ENCODE measurements at places on chromosomes 1 and 21.

DNA sequence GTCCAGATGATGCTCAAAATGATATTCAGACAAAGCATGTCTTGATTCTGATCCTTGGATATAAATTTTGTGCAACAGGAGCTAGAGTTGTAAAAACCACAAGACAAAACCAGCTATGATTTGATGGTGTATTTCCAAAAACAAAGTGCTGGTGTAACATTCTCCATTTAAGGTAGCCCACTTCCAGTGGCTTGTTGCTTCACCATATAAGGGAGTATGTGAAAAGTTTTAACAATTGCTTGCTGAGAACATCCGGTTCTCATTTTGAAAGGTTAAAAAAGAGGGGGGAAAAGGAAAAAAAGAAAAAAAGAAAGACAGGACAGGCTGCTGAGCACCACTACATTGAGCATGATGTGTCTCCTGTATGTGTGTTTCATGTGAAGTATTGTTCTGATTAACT lies 123.6 kb downstream of the MACF1 start:
- DNase-seq: no peak

GRCh38 chr1:33607444-33608005 lies 135.1 kb downstream of the ZSCAN20 start:
- no peak for DNase-seq

DNA sequence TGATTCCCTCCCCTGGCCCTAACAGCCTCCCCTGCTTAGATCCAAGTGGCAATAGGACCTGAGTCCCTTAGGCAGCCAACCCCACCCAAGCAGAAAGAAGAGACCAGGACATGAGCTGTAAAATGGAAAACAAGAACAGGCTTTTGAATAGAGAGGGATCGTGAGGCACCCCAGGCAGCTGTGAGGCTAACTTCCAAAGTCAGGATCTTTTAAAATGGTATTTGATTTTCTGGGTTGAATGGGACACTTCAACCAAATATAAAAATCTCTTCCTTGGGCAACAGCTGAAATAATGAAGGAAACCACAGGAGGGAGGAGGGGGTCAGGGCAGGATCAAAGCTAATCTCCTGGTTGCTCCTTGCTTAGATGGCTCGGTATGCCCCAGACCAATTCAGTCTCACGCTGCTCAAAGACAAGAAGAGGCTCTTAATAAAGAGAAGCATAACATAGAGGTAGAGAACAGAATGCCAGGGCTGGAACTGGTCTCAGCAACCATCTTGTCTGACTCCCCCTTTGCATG lies 28.6 kb upstream of the AVPR1B start:
- DNase-seq: no peak

DNA sequence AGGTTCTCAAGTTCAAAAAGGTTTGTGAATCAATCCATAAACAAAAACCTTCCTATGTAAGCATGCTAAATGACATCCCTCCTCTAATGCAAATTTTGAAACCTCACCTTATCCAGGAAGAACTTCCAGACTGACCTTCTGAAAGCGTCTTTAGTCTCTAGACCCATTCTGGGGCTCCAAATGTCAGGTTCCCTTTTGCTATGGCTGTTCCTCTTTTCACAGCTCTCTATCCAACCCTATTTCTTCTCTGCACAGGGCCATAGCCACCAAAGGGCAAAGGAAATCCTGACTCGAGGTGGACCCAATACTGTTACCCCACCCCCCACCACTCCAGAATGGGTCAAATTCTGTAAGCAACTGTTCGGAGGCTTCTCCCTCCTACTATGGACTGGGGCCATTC lies 3.4 kb downstream of the ATP1A4 start:
- no peak for DNase-seq

- no peak for DNase-seq
Observed at GRCh38 chr1:228349701-228350171, 56.9 kb downstream of the TRIM11 start.

GRCh38 chr1:16718908-16719533 lies 21.3 kb upstream of the RNU1-4 start:
- DNase-seq: no peak

- DNase-seq: no peak
Observed at GRCh38 chr1:164834641-164835040, 275.7 kb downstream of the PBX1 start.

- DNase-seq: no peak
Observed at GRCh38 chr1:96515430-96515829, 206.2 kb upstream of the PTBP2 start.

DNA sequence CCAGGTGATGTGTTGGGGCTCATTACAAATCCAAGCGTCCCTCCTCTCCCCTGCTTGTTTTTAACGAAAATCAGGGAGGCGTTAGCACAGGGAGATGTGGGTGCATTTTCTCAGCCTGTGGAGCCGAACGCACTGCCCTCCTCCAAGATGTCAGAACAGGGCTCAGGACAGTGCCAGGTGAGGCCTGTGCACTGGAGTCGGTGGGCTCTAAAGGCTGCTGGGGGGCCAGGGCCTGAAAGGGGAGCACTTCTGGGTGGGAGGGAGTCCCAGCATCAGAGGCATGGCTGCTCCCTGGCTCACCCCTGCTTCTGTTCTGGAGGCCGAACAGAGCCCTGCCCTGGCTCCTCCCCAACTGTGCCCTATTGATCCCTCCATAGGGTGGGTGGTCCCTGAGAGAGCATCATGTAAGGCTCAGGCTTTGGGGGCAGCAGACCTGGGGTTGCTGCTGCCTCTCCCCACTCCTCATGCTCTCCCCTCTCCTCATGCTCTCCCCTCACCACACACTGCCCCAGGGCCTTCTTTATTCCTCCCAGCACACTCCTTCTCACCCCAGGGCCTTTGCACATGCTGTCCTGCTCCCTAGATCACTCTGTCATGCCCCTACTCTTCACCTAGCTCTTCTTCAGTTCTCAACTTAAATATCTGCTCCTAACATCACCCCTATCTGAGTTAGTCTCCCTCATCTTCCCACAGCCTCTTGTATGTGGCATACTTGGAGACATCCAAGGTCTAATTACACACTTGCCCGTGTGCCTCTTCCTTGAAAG lies 725.2 kb downstream of the PTPRU start:
- DNase-seq: no peak

DNA sequence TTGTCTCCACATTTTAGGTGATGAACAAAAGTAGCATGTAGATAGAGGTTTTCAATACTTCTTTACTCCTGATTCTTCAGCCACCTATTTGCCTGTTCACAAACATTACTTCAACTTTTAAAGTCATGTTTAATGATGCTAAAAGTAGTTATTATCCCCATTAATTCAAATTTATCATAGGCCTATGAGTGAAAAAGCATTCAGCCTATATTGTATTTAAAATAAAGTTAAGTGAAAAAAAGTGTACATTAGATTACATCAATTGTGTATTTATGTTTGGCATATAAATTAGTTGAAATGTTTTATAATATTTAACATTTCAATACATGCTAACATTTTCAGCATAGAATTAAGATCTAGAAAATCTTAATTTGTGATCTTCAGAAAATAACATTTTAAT lies 10.5 kb downstream of the CDKN2C start:
- no peak for DNase-seq

GRCh38 chr21:32316361-32317215 lies 17.9 kb downstream of the MRAP start:
- DNase-seq: no peak
